Lower leg skin (tissue), 4 donors: ENCODE measurements at places on chromosomes 1 and 21. TPM values are rescaled to one million over a fixed set of nuclear protein-coding genes. Genes with fewer than 3 reads are reported as not detected.

Gene LCE1B
- total RNA-seq, result 207 TPM

Gene TRIM45
- 1.9 TPM for total RNA-seq

Gene FMO1
- 1.1 TPM for total RNA-seq

Gene SRRM1
- 82.8 TPM for total RNA-seq

Gene KLHDC9
- total RNA-seq, result 2.9 TPM

Gene AGPAT3
- total RNA-seq, result 57.5 TPM

Gene SHE
- total RNA-seq, result 4.4 TPM

Gene KCNA3
- 1.0 TPM for total RNA-seq

- no peak for DNase-seq
Measured at GRCh38 chr1:48203287-48203900, 19.1 kb upstream of the SLC5A9 start.

GRCh38 chr21:32372755-32373154 is 20.1 kb downstream of the URB1 start:
- DNase-seq, result no peak

GRCh38 chr1:246934765-246935164 is 3.0 kb upstream of the AHCTF1 start:
- DNase-seq, result no peak

DNA sequence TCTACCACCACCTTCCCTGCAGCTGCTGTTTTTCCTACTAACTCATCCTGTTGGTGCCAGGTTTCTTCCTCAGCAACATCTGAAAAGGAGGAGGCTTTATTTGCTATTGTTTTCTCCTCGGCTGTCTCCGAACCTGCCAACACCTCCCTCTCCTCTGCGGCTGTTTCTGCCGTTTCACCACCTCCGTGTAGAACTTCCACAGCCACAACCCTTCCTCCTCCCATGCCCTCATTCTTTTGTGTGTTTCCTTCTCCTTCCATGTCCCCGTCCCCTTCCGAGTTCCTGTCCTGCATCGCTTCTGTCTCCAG is 59.0 kb upstream of the LRRC53 start:
- DNase-seq, result no peak
